Effector memory CD8-positive, alpha-beta T cell (primary cell): ENCODE measurements at places on chromosomes 7 and 10.

DNA sequence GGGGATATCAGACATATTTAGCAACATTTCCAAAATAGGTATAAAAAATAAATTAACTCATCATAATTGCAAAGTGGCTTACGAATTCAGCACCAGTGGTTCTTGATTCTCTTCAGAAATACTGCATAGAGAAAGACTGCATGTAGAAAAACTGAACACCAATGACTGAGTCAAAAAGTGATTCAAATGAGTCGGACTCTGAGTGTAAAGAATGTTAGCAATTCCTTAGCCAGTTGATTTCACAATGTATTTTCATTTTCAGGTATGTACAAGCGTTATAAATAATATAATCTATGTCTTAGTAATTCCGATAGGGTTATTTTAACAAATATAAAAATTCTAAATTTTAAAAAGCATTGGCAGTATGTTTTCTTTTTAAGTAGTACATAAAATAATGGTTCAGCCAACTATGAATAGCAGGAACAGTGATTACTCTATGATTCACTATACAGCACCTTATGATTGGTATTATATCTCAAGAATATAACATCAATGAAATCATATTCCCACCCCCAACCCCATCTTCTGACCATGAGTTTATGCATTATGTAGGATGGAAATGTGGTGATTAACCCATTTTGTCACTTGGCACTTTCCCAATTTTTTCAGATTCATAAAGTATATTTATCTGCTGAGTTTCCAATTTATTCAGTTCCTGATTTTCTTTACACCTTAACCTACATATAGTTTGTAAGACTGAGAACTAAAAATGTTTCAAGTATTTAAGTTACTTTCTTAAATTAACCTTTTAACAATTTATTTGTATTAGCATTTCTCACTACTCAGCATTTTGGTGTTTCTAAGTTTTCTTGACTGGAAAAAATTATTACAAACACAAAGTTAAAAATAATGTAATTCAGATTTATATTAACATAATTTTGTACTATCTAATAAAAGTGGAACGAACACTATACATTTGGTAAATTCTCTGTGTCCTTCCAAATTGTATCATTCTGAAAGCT is 33.9 kb downstream of the DNAJC1 start:
- DNase-seq = no peak

DNA sequence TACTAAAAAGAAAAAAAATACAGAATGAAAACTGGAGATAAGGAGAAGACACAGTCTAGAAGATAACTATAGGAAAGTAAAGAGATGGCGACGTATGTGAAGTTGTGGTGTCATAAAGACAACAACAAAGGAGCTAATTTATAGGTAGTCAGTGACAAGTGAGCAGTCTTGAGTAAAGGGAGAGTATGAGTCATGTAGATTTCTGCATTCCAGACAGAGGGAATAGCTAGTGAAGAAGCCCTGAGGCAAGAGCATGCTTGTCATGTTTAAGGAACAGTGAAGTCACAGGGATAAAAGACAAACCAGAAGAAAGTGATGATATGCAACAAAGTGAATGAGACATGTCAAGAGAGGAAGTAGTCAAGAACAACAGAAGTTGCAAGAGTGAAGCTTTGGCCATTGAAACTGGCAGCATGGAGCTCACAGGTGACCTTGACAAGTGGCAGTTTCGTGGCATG is 2.3 kb upstream of the MIOS start:
- no peak for DNase-seq

GRCh38 chr10:7039859-7040258 is 371.0 kb downstream of the SFMBT2 start:
- DNase-seq = no peak

GRCh38 chr7:47812429-47813136 is 135.7 kb downstream of the PKD1L1 start:
- DNase-seq = no peak

DNA sequence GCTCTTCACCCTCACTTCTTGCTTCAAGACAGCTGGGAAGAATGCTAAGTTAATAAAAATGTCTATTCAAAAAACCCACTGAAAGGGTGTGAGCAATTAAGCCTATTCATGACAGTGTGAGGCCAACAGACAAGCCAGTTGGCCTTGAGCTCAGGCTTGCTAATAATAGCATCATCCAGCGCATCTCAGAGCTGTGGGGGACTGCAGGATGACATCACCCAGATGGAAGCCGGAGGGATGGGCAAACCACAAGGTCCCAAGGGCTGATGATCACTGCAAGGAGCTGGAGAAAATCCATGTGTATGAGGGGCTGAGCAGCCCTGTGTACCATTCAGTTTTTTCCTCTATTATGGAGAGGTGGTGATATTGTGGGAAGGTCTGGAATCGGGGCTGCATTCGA is 770.4 kb downstream of the TNS3 start:
- no peak for DNase-seq

DNA sequence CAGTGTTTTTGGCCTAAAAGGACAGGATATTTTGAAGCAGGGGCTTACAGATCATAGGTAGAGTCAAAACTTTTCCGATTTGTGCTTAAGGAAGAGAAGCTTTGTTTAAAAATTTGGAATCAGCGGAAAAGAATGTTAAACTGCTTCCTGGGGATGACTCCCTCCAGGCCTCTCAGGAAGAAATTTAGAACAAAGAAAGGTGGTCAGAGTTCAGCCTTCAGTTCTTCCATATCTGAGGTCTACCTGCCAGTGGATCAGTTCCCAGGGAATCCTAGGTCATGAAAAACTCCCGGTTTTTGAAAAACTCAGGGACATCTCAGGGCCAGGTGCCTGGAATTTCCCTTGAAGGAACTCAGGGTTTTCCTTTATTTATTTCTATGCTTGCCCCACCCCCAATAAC is 100.3 kb downstream of the MCU start:
- no peak for DNase-seq

DNA sequence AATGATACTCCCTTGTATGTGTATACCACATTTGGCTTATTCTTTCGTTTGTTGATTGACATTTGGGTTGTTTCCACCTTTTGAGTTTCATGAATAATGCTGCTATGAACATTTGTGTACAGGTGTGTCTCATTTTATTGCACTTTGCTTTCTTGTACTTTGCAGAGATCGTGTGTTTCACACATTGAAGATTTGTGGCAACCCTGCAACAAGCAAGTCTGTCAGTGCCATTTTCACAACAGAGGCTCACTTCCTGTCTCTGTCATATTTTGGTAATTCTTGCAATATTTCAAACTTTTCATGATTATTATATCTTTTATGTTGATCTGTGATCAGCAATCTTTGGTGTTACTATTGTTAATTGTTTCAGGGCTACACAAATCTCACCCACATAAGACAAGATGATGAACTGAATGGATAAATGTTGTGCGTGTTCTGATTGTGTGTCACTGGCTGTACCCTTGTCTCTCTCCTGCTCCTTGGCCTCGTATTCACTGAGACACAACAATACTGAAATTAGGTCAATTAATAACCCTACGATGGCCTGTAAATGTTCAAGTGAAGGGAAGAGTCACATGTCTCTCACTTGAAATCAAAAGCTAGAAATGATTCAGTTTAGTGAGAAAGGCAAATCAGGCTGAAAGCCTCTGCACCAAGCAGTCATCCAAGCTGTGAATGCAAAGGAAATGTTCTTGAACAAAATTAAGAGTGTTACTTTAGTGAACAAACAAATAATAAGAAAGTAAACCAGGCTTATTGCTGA is 133.6 kb upstream of the JCAD start:
- DNase-seq = no peak

DNA sequence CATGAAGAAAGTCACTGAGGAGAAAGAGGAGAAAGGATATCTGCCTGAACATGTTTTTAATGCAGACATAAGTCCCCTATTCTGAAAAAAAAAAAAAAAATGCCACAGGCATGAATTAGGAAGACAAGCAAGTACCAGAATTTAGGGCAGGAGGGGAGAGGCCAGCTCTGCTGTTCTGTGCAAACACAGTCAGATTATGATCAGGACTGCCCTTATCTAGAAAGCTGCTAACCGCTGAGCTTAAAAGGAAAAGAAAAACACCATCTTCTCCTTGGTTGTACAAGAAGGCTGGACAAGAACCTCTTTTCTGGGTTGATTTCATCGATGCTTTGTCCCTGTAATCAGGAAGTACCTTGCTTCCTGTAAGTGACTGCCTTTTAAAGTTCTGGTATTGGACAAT is 15.3 kb upstream of the PWWP2B start:
- DNase-seq = no peak

DNA sequence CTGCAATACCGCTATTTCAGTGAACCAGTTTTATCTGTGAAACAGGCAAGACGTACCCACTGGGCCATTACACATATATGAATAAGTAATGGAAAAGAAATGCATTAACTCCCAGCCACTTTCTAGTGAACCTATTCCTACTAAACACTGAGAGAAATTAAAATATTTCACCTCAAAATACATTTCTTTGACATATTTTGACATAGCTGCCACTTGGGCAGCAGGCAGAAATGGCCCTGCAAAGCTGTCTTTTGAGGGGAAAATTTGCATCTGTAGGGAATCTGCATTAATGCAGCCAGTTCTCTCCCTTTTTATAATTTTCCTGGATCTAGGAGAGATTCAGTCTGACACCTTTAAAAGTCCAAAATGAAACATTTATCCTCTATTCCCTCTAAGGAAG is 714.8 kb upstream of the POM121L12 start:
- no peak for DNase-seq

- no peak for DNase-seq
Observed at GRCh38 chr10:86653379-86653778, 968 bp upstream of the OPN4 start.

DNA sequence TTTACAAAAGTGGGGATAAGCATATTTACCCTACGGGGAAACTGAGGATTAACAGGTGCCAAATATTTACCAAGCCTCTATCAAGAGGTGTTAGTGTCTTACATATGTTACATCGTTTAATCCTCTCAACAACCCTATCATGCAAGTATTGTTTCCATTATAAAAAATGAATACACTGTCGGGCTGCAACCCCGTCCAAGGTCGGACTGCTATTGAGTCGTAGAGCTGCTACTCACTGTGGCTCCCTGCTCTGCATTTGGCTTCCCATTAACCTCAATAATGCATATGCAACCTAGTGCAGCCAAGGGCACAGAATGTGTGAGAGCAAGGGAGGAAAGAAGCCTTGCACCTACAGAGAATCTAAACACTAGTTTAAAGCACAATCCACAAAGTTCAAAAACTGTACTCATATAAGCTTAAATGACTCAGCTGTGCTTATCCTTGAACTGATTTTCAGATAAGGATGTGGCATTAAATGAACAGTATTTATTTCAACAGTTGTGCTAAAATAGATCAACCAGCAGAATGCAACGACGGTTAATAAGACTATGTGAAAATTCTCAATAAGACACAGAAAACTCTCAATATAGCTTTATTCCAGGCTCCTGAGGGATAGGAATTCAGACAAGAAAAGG is 49.9 kb downstream of the UBE2H start:
- DNase-seq = no peak

- DNase-seq = no peak
Observed at GRCh38 chr10:77865580-77866324, 60.8 kb downstream of the DLG5 start.

DNA sequence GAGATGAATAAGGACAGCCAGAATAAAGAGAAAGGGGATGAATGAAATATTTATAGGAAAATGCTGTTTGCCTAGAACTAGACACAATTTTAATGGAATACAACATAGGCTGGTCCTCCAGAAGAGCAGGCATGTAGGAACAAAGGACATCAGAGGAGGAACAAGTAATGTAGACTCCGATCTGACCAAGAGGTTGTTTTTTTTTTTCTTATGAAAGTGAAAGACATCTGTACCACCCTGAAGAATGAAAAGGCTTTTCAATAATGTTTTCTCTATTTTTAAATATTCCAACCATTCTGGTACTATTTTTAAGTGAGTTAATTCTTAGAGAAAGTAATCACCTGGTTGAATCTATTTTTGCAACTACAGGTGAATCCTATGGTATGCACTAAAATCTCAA is 136.9 kb upstream of the PTN start:
- no peak for DNase-seq

- no peak for DNase-seq
Observed at GRCh38 chr10:5259132-5259951, 62.7 kb downstream of the AKR1C4 start.

GRCh38 chr10:52316500-52316899 is 2.4 kb downstream of the DKK1 start:
- no peak for DNase-seq

- DNase-seq = no peak
Observed at GRCh38 chr7:148772297-148773089, 73.8 kb downstream of the CUL1 start.

DNA sequence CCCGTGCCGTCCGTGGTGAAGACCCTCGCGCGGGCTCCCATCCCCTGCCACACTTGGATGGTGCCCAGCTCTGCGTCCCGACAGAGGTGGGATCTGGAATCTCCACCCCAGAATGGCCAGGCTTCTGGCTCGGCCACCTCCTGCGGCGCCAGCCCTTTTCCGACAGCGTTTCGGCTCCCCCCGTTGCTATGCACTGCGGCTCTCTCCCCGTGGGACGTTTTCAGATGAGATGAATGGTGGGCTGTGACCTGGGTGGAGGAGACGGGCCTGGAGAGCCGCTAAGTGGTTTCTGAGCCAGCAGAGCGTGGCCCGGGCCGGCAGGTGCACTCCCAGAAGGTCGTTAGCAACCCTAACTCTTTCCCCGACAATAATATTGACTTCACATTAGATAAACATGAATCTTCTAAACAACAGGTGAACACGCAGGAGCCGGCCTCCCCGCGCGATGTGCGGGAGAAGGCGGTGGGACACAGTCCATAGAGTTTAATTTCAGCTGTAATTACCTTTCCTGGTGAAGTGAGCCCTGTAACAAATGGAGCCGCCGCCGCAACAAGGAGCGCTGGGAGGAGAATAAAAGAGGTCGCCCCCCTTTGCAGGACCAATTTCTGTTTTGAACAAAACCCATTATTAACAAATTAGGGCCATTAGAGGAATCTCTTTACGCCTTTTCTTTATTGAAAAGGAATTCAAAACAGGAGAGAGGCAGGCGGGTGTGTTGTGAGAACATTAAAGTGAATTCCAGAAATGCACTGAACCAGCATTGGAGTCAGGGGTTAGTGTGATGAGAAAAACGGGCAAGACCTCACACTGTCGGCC is 294.3 kb upstream of the PFKP start:
- DNase-seq = no peak

- no peak for DNase-seq
Observed at GRCh38 chr7:26074919-26075318, 77.1 kb upstream of the NFE2L3 start.

DNA sequence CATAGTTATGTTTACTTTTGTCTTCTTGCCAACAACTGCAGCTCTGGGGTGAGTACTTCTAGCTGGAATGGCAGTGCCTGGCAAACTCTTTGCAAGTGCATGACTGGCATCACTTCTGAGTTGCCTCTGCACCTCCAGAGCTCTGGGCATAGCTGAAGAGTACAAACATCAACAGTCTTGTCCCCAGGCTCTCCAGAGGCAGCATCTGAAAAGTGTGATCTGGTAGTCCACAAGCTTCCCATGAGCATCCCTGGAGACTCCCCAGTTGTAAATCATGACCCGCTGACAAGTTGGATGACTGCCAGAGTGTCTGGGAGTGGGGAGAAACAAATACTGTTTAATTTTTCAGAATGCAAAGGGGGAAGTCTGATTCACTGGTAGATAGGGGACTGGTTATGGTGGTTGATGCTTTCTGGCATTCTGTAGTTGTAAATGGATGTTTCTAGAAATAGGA is 138.9 kb upstream of the CDK13 start:
- DNase-seq = no peak
